AG10803 (cell line): ENCODE measurements at places on chromosomes 1 and 21.

GRCh38 chr21:45224189-45224938 is 63.3 kb downstream of the POFUT2 start:
- no peak for DNase-seq

GRCh38 chr1:68142036-68142435 is 90.3 kb downstream of the WLS start:
- no peak for DNase-seq

GRCh38 chr1:29497395-29498125 is 261.2 kb downstream of the PTPRU start:
- no peak for DNase-seq

- no peak for DNase-seq
These were observed 41.6 kb upstream of the LRIG2 start for GRCh38 chr1:113031171-113031933.

DNA sequence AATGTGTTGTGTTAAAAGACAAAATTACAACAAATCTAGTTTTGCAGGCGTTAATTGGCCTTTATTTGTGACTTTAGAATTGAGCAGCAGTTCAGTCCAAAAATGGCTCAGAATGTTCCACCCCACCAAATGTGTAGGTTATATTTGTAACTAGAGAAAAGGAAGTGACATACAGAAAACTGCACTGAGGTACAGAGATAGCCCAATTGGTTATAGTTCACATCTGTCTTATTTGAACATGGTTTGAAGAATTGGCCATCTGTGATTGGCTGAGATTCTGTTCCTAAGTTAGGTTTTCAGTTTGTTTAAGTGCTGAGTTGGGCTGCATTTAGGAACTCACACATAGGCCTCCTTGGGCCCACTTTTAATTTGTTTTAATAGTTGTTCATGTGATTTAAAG is 12.0 kb upstream of the FMO2 start:
- DNase-seq: no peak
